ENCODE measurements at places on chromosomes 6 and 20. TPM values are rescaled to one million over a fixed set of nuclear protein-coding genes. Genes with fewer than 3 reads are reported as not detected.

DNA sequence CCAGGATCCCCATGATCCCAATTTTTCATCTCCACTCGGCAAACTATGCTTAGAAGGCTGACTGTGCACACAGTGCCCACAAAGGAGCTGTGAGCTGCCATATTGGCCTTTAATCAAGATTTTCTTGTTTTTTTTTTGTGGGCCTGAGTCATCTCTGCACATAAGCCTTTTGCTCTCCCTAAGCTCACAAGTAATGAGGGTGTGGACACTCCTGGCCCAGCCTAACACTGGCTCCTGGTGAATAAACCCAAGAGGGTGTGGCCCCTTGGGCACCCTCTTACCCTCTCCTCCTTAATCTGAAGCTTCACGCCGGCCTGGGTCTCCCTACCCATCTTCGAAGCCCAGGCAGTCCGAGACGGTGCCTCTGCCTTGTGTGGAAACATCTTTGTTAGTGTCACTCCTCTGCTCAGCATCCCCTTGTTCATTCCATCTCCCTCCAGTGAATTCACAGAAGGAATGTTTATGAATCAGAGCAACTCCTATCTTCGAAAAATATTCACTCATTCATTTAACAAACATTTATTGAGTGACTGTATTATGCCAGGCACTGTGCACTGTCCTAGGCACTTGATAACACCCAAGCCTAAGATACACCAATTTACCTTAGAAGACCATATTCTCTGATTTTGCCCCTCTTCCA is 22.2 kb upstream of the MRPS10 start:
- no peak for DNase-seq

DNA sequence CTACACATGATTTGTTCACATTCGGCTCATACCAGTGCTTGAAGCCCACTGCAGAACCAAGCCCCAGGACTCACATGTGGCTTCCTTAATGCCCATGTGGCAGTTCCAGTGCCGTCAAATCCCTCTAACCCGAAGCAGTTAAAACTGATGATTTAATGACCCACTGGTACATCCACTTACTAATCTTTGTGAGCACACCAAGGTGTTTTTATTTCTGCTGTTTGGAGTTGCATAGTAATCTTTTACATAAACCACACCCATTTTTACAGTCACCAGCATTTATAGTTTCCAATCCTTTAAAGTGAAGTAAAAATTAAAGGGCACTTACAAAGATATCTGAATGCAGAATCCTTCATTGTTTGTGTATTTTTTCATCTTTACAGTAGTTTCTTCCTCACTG is 232.0 kb downstream of the ANKRD60 start:
- DNase-seq = no peak

DNA sequence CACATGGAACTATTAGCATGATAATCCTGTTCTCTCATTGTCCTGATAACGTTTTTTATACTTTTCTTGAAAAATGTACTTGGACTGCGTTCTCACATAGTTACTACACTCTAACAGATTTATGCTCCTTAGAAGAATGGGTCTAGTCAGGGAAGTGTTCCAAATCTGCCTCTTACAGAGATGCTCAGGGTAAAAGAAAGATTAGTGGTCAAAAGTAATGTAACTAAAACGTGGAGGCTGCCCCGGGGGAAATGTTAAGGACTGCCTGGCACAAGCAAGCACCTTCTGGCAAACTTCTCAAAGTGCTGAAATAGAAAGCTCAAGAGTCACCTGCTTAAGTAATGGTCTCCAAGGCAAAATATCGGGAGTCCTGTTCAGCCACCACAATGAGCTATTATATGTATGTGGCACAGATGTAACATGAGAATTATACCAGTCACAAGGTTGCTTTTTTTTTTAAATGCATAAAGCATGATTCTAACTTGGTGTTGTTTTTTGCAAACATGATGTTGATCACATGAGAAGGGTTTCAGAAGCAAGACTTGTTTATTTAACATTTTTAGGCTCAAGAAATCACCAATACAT is 244.5 kb upstream of the JARID2 start:
- DNase-seq = no peak

GRCh38 chr6:36364669-36365479 is 22.6 kb downstream of the ETV7 start:
- peak; percentile 71 for DNase-seq

DNA sequence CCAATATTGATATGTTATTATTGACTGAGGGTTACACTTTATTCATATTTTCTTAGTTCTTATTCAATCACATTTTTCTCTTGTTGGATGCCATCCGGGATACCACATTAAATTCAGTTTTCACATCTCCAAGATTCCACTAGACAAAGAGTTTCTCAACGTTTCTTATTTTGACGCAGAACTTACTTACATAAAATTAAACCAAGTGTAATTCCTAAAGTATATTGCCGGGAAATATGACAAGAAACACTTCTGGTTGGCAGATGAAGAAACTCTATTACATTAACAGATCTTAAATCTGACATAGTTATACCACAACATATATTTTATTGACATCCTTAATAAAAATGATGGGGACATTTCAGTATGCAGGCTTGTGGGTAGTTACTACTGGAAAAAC is 47.3 kb upstream of the THBS2 start:
- DNase-seq = no peak

DNA sequence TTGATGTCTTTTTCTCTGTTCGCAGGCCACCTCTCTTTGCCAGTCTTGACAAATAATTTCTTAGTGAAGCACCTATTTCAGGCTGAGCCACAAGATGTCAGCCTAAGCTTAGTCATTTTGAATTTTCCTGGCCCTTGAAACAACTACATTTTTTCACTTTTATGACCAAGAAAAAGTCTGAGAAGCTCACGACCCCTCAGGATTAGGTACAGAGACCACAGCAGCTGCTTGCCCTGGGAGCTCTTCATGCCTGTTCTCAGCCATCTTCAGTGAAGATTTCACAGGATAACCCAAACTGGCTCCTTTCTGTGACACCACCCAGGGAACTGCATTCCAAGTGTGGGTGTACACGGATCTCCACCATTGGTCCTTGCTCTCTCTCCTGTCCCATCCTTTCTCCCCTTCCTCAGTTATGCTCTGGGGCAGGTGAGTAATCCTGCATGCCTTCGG is 38.4 kb upstream of the SPTLC3 start:
- peak; percentile 50 for DNase-seq

NHLRC1 gene
- 2.6 TPM for polyA plus RNA-seq

DNA sequence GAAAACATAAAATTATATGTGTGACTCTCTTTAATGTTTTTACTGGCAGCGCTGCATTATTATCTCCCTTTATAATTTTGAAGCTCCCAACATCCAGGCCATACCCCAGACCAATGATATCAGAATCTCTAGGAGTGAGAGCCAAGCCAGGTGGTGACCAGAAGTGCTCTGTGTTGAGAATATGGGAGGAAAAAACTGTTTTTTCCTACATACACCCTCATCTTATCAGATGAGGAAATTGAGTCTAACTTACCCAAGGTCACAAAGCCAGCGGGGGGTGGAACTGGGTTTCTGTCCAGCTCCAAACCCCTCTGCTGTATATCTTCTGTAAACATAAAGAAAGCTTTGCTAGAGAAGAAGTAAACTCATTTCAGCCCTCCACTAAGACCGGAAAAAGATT is 42.5 kb downstream of the LY86 start:
- no peak for DNase-seq

- DNase-seq = no peak
These were observed 58.9 kb upstream of the KLHL31 start for GRCh38 chr6:53724501-53724900.

GRCh38 chr6:105211831-105212230 is 32.0 kb upstream of the POPDC3 start:
- no peak for DNase-seq
